ENCODE measurements at places on chromosomes 11 and 22.

DNA sequence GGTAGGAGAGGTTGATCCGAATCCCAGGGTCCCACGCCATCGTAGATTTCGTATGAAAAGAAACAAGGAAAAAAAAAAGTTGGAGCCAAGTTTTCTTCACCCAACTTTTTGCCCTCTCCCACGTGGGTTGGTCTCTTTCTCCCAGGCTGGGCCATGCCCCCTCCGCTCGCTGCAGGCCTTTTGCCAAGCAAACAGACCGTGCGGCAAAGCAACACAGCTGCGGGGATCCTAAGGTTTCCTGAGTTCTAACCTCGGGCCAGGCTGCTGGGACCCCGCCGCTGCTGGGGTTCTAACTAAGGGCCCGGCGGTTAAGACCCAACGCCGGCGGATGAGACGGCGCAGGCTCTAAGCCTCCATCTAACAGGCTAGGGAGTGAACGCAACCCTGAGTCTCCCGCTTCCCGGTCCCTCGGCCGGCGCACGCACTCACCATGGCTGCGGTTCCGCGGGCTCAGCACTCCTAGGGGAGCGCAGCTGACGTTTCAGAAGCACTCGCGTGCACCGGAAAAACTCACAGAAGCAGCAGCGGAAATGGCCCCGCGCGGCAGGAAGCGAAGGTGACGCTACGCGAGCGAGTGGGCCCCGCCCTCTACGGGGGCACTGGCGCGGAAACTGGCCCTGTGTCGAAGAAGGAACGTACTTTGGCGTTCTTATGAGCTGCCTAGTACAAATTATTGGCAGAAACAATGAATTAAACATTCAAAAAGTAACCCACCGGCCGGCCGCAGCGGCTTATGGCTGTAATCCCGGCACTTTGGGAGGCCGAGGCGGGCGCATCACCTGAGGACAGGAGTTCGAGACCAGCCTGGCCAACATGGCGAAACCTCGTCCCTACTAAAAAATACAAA, at the start of gene SNU13:
Gene SNU13 (minus strand): TSS at position 503 of the 847 bp plus-strand sequence. CDS start 71 bp downstream, at position 432.
- peak; percentile 93 for DNase-seq

GRCh38 chr11:45622861-45623260, 42.6 kb downstream of the CHST1 start:
- no peak for DNase-seq

DNA sequence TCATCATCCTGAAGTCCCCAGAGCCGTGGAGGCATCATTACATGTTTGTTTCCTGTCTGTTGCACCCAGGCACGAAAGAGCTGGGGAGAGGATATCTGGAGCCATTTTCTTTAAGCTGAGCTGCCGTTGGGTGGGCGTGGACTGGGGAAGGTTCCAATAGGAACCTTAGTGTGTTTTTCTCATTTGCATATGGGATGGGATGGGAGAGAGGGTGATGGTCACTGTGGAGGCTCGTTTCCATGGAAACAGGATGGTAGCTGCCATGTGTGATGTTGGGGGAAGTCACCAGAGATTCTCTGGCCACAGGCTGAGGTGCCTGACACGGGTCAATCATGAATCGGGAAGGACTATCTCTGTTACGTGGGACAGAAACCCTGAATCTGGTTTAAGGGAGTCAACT, 39.7 kb downstream of the CACNA1I start:
- DNase-seq = no peak

- no peak for DNase-seq
These were observed 38.2 kb downstream of the FEZ1 start for GRCh38 chr11:125457814-125458343.

- no peak for DNase-seq
These were observed 815.7 kb downstream of the BRD1 start for GRCh38 chr22:49011769-49012648.

Data from GM06990 (cell line).